ENCODE measurements at places on chromosomes 1 and 21.
A peak's percentile ranks its signal among the peaks of the same experiment; 100 is the strongest.

- DNase-seq = no peak
Measured at GRCh38 chr1:29209173-29209572, 21.6 kb downstream of the MECR start.

- DNase-seq = no peak
Measured at GRCh38 chr1:205465392-205465791, 9.5 kb upstream of the BLACAT1 start.

- DNase-seq = no peak
Measured at GRCh38 chr1:155941845-155942531, 550 bp downstream of the RXFP4 start.

DNA sequence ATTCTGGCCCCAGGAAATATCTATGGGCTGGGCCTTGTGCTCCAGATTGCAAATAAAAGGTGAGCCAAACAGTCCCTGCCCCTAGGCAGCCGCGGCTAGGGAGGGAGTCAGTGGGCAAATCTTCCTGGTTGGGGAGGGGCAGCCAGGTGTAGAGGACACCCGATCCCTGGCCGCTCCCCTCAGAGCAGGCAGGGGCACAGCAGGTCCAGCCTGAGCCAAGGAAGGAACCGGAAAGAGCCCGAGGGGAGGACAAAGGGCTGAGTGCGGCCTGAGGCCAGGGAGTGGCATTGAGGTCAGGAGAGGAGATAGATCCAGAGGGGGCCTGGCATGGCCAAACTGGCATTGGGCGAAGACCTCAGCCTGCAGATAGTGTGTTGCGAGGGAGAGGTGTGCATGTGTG, 36.6 kb upstream of the ARF1 start:
- DNase-seq = no peak

- DNase-seq = no peak
Measured at GRCh38 chr1:12302798-12303447, 73.1 kb downstream of the VPS13D start.

DNA sequence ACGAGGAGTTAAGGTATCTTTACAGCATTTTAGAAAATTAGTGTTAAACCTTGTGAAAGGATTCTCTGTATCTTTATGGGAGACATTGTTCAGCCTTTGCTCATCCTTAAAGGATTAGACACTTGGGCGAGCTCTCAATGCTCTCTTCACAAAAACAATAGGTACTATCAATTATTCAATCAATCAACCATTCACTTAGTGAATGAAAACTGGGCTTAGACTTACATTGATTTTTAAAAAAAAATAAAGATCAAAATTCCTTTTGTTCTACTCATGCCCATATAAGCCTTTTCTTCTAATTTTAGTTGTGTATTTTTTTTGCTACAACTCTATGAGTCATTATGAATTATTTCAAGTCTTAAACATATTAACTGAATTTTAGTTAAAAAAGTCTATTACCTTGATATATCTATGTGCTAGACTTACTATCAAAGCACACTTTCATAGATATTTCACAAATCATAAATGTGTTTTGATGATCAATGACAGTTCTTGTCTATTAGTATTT, 181.2 kb downstream of the DPYD start:
- DNase-seq = no peak

- DNase-seq = no peak
Measured at GRCh38 chr1:115717541-115717940, 51.0 kb downstream of the CASQ2 start.

DNA sequence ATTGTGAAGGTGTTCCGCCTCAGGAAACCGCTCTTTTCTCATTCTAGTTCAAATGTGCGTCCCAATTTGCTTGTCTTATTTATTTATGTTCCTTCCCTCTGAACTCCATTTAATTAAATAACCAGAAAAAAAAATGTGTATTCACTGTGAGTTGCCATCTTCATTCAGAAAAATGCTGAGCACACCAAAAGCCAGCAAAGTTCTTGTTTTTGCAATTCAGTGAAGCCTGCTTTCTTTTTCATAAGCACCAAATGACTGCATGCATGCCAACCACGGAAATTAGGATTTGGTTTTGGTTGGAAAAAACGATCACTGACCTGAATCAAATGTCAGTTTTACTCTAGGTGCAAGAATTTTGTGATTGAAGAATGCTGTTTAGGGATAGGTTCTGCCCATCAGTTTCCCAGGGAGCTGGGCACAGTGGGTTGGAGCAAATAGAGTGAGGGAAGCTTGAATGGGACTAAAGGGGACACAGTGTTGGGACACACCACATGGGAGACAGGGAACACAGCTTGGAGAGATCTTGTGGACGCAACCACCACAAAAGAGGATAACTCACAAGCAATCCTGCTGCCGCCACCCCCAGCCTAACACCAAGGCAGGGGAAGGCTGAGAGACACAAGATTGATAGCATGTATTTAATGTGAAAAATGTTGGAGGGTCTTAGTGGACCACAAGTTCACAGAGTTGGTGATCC, 183.4 kb upstream of the GALNT2 start:
- peak; percentile 84 for DNase-seq

DNA sequence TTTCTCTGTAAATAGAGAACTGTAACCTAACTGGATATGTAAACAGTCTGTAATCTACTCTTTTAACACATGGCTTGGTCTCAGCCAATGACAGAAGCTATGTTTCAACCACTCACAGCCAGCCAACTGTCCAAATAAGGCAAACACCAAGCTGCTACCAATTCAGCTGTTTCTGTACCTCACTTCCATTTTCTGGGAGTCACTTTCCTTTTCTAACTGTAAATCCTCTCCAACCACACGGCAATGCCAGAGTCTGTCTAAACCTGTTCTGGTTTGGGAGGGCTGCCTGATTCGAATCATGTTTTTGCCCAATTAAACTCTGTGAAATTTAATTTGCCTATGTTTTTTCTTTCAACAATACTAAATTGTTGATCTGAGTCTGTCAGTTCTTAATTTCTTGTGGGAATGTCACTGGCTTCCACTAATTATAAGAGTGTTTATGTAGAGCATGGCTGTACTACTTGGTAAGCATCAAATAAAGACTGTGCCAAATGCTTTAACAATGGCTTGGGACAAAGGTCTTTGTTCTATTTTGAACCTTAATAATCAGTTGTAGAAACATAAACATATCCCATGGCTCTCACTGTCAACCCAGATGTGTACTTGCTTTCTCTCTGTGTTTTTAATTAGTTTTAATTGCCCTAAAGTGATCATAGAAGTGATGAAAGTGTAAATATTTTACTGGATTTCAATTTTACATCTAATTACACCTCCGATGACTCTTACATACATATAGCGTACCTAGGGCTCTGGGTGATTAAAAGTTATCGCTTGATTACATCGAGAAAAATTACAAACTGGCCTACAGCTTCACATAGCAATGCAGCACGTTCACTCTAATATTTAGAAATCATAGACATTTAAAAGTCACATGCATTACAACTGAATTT, 1144.6 kb upstream of the TMPRSS15 start:
- DNase-seq = no peak

DNA sequence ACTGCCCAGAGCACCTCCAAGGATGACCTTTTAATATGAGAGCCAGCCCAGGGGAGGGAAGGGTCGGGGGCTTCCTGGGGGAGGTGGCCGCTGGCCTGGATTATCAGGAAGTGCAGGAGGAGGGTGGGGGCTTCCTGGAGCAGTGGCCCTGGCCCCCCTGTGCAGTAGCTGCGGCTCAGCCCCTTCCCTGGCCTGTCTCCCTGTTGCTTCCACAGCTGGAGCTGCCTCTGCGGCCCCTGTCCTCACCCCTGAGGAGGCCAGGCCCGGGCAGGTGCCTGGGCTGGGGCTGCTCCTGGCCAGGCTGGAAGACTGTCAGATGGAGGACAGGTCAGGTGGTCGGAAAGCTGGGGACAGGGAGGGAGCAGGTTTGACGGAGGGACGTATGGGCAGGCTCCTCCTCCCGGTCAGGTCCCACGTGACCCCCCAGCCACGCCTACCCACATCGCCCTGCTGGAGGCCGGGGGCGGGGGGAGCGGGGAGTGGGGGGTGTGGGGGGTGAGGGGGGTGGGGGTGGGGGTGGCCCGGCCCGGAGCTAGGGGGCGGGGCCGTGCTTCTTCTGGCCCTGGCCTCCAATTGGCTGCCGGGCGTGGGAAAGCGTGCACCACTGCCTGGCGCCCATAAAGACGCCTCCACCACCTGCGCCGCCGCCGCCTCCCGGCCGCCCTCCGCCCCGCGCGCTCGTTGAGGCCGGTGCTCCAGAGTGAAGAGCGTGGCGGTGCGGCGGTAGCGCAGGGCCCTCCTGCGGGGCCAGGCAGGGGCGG, 10.2 kb upstream of the TNFRSF14 start:
- no peak for DNase-seq

DNA sequence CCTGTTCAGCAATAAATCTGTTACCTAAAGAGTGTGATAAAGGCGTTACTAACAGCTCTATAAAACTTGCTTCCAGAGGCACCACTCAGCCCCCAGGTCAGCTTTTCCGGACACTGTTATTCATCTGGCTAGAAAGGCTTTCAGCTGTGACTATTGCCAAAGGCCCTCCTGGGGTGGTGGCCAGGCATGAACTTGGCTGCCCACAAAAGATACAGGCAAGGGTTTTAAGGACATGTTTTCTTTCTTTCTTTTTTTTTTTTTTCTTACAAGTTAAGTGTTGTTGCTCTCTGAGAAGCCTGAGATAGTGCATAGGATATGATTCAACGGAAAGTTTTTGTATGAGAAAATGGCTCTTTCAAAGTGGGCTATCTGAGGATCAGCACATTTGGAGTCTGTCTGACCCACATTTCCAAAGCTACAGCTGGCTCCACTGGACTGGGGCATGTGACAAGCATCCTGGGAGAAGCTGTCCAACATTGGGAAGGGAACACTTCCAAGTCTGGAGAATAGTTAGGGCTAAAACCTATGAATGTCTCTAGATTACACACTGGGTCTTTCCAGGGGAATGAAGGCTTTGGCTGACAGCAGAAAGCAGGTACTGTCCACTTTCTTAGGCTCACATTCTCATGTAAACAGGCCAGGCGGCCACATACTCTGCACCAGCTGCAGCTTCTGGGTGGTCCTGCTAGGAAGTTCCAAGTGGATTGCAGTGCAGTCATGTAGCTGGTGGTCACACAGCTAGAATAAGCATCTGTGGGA, 639.7 kb downstream of the LMO4 start:
- DNase-seq = no peak

GRCh38 chr1:50308878-50309277, 114.4 kb downstream of the DMRTA2 start:
- no peak for DNase-seq

- no peak for DNase-seq
Measured at GRCh38 chr1:165173409-165173808, 183.1 kb downstream of the LMX1A start.

GRCh38 chr21:46295996-46296752, 10.0 kb downstream of the YBEY start:
- no peak for DNase-seq

- no peak for DNase-seq
Measured at GRCh38 chr1:40895601-40896000, 33.4 kb upstream of the CITED4 start.

DNA sequence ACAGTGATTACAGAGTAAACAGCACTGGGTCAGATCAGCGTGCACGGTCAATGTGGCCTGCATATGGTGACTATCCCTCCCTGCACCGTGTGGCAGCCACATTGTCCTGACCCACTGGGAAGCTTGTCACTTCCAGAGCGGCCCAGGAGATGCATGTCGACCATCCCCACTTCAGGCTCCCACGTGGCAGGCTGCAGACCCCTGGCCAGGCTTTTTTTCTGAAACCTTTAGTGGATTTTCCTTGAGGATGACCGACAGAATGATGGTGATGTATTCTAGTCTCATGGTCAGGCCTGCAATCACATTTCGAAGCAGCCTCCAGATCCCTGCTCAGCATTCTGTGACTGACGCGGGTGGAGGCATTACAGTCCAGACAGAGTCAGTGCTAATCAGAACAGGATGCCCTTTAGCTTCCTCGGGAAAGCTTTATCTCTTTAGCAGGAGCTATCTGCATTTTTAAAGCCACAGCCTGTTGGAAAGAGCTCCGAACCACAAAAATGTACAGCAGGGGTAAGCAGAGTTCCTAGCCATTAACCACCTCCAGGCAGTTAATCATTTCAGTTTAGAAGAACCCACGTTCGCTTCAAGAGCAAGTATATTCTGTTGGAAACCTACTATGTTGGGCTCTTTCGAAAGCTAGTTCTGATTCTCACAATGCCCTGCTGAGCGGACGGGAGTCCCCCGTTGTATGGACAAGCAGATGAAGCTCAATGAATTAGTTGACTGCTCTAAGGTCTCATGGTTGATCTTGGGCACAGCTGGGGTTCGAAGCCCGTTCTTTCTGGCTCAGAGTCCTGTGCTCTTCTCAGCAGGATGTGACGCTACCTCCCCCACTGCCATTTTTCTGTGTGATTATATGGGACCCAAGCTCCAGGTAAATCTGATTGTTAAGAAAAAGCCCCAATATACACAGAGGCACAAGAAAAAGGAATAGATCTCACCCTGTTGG, 56.5 kb downstream of the IRF2BP2 start:
- peak; percentile 83 for DNase-seq

DNA sequence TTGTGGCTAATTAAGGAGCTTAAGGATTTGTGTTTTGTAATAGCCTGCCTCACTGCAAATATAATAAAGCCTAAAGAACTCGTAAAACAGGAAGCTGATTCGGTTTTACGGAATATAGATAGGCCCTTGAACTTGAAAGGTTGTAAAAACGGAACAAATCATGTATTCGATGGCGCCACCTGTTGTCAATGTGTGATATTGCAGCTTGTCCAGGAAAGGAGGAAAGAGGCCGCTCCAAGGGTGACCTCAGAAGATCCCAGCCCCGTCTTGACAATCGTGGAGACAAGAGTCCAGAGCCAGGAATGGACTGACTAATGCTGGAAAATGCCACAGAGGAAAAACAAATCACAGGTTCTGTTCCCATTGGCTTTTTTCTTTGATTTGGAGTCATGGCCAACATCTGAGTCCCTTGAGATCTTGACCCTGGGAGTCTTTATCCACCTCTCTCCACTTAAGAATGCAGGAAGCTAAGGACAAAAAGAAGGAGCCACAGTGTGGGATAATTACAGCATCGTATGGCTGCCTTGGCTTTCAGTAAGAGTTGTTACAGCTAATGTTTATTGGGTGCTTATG, 7.0 kb upstream of the IGSF21 start:
- DNase-seq = no peak

DNA sequence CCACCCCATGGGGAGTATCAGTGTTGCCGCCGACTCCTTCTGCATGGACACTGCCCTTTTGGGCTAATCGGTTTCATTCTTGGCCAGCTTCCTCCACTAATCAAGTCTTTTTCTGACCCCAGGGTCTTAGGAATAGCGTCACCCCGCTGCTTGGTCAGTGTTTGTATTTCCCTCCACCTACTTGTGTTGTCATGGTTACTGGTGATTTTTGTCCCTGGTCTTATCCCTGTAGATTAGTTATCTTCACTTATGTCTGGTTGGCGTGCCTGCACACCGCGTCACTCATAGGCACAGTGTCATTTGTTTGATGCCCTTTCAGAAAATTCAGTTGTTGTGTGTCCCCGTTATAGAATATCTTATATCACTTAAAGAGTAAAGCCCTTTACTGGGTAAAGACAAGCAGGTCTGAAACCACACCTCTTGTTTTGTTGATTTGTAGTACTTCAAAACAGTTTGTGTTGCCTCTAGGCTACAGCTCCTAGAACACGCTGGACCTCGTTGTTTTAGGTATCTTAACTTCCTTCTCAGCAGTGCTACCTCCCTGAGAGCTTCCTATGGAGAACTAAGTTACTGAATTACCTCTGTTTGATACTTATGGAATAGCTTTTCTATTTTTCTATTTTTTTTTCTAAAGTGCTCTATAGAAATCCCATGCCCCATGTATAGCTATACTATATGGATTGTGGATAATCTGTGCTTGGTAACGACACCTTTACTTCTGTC, 868 bp downstream of the PPP1R12B start:
- no peak for DNase-seq
